ENCODE measurements at places on chromosomes 2 and 18.

DNA sequence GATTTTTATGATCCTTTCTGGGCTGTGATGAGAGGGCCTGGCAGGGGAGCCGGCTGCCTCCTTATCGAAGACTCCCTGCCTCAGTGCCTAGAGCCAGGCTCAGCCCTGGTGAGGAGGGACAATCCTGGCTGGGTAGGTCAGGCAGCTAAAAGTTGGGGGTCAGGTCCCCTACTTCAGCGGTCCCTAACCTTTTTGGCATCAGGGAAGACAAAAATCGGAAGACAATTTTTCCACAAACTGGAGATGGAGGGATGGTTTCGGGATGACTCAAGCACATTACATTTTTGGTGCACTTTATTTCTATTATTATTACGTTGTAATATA lies 53.1 kb downstream of the HS1BP3 start:
- DNase-seq: no peak

- DNase-seq: no peak
Observed at GRCh38 chr2:222782201-222782730, 78.6 kb upstream of the ACSL3 start.

GRCh38 chr2:102130647-102130991 lies 11.9 kb upstream of the IL1R1 start:
- no peak for DNase-seq

DNA sequence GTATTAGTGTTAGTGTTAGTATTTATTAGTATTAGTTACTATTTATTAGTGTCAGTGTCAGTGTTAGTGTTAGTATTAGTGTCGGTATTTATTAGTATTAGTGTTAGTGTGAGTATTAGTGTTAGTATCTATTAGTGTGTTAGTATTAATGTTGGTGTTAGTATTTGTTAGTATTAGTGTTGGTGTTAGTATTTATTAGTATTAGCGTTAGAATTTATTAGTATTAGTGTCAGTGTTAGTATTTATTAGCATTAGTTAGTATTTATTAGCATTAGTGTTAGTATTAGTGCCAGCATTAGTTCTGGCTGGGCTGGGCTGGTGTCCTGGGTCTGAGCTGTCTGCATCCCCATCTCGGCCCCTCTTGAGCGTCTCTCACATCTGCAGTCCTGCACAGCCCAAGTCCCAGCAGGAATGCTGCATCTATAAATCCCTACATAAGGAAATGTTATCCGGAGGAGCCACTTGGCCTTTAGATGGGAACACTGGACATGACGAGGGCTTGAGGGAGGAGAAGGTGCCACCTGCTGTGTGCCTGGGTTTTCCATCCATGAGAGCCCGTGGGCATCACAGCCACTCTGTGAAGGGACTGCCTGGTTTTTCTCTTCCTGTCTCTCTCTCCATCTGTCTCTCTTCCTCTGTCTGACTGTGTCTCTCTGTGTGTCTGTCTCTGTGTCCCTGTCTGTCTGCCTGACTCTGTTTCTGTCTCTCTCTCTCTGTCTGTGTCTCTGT lies 33.6 kb downstream of the TWIST2 start:
- no peak for DNase-seq

GRCh38 chr2:96768083-96768561 lies 7.4 kb downstream of the CNNM4 start:
- no peak for DNase-seq

DNA sequence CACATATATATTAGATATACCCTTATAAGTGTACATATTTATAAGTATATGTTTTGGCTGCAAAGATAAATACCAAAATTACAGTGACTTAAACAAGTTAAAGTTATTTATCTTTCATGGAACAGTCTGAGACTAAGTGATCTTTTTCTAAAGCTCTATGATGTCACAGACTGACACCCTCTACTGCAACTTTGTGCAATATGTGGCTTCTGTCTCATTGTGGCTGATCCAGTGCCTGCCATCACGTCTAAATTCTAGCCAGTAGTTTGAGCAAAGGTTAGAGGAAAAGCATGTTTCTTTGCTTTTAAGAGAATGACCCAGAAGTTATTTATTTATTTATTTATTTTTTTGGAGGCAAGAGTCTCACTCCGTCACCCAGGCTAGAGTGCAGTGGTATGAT lies 13.8 kb upstream of the GATA6 start:
- DNase-seq: no peak

- peak; percentile 40 for DNase-seq
Observed at GRCh38 chr2:1546023-1546591, 132.8 kb downstream of the TPO start.

DNA sequence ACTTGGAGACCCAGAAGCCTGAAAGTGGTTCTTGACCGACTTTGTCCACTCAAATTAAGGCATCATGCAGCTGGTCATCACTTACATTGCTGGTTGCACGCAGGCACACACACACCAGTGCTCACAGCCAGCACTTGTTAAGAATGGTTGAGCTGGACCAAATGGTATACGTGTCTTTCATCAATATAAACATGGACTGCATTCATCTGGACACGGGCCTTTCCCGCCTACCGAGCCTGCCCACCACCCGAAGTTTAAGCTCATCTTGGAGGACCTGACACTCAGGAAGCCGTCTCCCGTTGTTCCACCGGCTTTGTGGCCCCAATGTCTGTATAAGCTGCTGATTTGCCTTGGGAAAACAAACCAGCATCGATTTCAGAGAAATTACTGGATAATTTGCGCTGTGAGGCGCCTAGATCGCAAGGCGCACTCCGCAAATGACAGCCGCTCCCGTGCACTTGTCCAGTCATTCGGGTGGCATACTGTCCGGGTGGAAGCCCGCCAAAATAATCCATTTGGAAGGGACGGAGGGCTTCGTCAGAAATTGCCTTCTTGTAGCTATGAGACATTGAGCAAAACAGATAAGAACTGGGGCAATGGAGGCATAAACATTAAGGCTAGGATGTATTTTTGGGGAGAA lies 40.1 kb upstream of the AKAIN1 start:
- DNase-seq: peak; percentile 92

- DNase-seq: no peak
Observed at GRCh38 chr2:54396107-54396506, 60.0 kb upstream of the SPTBN1 start.

- no peak for DNase-seq
Observed at GRCh38 chr18:36673452-36673851, 155.3 kb downstream of the TPGS2 start.

DNA sequence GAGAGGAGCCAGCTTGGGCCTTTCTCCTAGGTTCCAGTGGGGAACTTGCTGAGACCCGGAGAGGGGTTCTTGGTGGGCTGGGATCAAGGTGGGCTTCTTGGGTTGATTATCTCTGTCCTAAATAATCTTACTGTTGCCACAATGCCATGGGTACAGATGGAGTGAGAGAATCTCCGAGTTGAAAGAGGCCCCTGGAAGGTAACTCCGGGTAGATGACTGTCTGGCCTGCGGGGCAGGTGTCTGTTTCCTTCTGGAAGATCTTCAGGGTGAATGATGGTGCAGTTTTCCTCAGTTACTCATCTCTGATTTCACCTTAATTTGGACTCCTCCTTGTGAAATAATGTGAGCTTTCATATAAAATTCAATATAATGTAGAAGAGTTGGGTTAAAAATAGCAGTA lies 159.4 kb downstream of the ACTR3 start:
- no peak for DNase-seq

GRCh38 chr18:63273222-63273927 lies 46.2 kb downstream of the BCL2 start:
- no peak for DNase-seq

- DNase-seq: no peak
Observed at GRCh38 chr18:8794934-8795280, 89.6 kb downstream of the MTCL1 start.

DNA sequence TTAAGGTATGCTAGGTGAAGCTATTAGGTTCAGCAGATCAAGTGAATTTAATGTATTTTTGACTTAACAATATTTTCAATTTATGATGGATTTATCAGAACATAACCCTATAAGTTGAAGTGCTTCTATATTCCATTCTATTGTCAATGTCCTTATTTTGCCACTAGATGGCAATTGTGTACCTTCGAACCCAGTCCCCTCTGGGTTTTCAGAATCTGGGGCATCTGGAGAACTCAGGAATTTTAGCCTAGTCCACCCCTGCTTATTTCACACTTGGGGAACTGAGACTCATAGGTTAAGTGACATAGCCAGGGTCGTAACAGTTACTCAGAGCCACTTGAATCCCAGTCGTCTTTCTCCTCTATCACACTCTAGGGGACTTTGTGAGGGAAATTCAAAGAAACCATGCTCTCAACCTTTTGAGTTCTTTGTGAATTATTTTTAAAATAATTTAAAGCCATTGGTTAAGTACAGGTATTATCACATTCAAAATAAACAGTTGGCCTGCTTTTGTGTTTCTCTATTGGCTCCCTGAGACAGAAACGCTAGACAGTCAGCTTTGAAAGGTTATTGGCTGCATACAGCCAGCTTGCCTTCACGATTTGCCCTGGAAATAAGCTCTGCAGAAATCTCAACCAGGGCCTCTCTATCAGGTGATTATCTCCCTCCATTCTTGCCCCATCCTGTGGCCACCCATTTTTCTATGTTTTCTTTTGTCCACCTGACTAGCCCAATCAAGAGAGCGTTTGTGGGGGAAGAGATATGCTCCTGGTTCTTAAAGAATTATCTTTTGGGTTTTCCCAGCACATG lies 145.0 kb downstream of the TTC27 start:
- DNase-seq: peak; percentile 58

- peak; percentile 55 for DNase-seq
Observed at GRCh38 chr18:61651880-61652268, 240.9 kb downstream of the RNF152 start.

DNA sequence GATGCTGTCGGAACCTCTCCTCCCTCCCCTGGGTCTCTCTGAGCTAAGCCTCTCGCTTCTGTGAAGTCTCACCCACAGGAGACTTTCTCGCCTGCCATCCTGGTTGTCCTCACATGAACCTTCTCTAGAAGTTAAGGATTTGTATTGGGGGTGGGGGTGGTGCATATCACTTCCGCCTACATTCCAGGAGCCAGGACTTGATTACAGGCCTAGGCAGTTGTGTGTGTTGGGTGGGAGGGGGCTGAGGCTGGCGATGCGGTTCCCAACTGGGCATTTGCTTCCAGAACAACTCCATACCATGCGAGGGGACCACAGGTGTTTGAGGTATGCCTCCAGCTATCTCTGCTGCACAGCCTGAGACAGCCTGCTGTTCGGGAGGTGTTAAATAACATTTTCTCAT lies 56.8 kb upstream of the MGAT4A start:
- no peak for DNase-seq

GRCh38 chr2:69893684-69894551 lies at the start of gene SNRNP27:
Gene SNRNP27 (plus strand): TSS chr2:69893956. CDS start chr2:69893985, 29 bp downstream.
- peak; percentile 91 for DNase-seq

GRCh38 chr2:113218283-113219091 lies 44.7 kb downstream of the PSD4 start:
- peak; percentile 87 for DNase-seq

GRCh38 chr2:88659538-88659915 lies 31.9 kb upstream of the RPIA start:
- peak; percentile 98 for DNase-seq

DNA sequence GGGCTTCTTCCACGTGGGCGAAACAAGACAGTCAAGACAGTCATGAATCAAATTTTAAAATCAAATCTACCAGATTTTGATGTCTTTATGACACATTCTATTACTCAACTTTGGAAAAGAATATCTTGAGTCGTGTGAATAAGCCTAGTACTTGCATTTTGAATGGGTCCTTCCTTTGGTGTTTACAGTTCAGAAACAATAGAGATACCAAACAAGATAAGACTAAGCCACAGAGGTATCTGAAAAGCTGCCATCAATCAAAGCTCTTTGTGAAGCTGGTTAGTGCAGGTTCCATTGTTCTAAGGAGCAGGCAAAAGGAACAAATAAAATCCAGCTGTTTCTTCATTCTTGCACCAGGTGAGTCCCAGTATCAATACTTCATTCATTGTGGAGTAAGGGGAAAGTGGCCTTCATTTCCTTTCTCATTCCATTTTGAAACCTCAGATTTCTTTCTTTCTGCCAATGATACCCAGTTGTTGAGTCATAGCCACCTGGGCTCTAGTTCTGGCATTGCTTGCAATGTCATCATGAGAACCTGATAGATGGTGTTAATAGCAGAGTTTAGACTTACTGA lies 151.7 kb upstream of the L3MBTL4 start:
- DNase-seq: peak; percentile 73

DNA sequence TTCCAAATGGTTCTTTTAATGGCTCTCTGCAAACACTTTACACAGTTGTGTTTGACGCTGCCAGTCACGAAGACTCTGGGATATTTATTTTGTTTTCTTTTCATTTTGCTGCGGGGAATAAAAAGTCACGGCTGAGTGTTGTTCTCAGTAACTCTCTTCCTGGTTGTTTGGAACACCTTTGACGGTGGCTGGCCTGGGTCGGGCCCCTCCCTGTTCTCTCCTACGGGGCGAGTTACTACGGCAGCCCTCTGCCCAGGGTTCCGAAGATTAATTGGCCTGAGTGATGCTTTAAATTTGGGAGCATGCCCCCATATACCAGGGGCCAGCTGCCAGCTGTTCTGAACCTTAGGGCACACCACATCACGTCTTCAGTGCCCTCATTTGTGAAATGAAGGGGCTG lies 84.7 kb downstream of the GATA6 start:
- DNase-seq: no peak

GRCh38 chr18:11672846-11673454 lies 16.1 kb upstream of the GNAL start:
- no peak for DNase-seq

DNA sequence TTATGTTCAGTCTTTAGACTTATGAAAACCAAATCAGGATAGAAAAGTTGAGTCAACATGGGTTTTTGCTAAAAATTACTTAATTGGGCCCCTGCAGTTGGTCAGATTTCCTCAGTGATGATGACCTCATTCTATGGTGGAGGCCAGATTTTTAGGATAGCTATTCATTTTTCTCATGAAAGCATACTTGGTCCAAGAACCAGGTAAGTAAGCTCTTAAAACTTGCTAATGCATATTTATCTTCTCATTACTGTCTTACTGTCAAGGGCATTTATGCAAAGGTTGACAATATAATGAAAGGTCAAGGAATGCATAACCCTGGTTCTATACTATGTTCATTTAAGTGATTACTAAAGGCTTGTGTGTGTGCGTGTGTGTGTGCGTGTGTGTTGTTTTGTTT lies 650.6 kb downstream of the SATB2 start:
- DNase-seq: no peak

DNA sequence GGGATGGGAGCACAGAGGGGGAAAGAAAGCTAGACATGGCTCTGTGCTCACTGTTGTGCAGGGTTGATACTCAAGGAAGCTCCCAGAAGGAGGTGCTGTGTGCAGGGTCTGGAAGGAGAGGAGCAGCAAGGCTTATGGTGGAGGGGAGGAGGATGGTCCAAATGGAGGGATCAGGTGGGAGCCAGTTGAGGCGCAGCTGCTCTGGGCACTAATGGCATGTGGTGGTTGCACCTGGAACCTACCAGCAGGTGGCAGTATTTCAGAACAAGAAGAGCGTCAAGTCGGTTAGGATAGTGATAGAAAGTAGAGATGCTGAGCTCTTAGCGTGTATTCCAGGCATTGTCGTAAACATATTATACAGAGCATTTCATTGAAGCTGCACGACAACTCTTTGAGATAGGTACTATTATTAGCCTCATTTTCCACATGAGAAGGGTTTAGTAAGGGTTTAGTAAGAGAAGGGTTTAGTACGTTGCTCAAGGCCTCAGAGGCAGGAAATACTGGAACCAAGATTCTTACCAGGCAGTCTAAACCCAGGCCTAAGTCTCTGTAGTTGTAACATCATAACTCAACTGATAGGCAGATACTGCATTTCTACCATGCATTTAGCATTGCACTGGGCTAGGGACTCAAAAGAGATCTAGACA lies 223.7 kb downstream of the CYP26B1 start:
- DNase-seq: peak; percentile 89

Measured in DMS53 (cell line).